ENCODE measurements at places on chromosomes 11 and 22.

- DNase-seq = no peak
- no peaks in the 10 kb centered on the region for H3K36me3 ChIP-seq
- H3K27me3 ChIP-seq = no peaks in the 10 kb centered on the region
- 0 out of 2 replicates have a peak, but pooled peaks cover under 1% of the 10 kb centered on the region for H3K4me1 ChIP-seq
Measured at GRCh38 chr22:23093051-23093788, 22.9 kb downstream of the GNAZ start.

DNA sequence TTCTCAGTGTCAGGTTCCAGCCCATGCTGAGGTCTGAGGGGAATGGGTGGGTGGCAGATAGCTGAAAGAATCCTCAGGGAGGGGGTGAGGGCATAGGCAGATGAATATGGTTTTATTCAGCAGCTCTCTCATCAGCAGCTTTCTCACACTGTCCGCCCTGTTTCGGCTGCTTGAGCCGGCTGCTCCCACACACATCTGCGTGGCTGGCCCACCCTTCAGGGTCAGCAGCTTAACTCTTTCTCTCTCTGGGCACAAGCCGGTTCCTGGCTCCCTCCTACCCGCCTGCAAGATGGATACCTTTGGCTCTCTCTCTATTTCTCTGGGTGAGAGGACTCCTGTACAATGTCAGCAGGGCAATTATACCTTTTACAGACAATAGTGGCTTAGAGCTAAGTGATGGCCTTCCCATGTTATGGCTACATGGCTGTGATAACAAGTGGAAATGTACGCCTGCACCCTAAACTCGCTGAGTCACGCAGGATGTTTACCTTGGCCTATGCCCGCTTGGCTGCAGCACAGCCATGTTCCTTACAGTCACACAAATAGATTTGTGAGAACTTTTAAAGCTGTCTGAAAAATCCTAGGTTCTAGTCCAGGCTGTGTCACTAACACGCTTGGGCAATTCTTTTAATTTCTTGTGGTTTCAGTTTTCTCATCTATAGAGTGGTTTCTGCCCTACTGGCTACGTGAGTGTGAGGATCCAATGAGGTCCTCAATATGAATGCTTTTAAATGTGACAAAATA is 4.1 kb downstream of the MMP20 start:
- no peaks in the 10 kb centered on the region for H3K4me1 ChIP-seq
- no peaks in the 10 kb centered on the region for H3K27me3 ChIP-seq
- no peak overlapping the region for H3K4me3 ChIP-seq
- H3K36me3 ChIP-seq = no peaks in the 10 kb centered on the region
- no peak overlapping the region for H3K27ac ChIP-seq
- DNase-seq = no peak

DNA sequence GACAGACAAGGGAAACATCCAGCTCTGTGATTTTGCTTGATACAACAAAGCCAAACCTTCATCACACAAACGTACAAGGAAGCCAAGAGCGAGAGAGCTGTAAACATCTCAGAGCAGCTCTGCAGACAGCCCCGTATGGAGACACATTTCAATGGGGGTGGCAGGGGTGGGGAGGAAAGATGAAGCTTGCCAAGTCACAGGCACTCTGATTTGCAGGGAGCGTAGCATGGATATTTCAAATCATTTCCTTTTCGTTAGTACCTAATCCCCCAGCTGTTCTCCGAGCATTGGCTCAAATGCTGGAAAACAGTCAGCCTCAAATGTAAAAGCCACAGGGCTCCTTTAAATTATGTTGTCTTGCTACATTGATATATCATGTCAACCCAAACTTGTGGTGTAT is 458.9 kb upstream of the CADM1 start:
- H3K36me3 ChIP-seq = no peaks in the 10 kb centered on the region
- H3K4me3 ChIP-seq = no peak overlapping the region
- H3K27ac ChIP-seq = no peak overlapping the region
- DNase-seq = no peak

- H3K27ac ChIP-seq = no peak overlapping the region
- H3K27me3 ChIP-seq = no peaks in the 10 kb centered on the region
- DNase-seq = no peak
- peaks cover 10% of the 10 kb centered on the region for H3K4me1 ChIP-seq
Measured at GRCh38 chr11:131667566-131667965, 297.2 kb downstream of the NTM start.
